MV-4-11 (cell line): ENCODE measurements at places on chromosomes 6 and 20.

- DNase-seq = no peak
These were observed 61.6 kb downstream of the KIAA0319 start for GRCh38 chr6:24584382-24584720.

DNA sequence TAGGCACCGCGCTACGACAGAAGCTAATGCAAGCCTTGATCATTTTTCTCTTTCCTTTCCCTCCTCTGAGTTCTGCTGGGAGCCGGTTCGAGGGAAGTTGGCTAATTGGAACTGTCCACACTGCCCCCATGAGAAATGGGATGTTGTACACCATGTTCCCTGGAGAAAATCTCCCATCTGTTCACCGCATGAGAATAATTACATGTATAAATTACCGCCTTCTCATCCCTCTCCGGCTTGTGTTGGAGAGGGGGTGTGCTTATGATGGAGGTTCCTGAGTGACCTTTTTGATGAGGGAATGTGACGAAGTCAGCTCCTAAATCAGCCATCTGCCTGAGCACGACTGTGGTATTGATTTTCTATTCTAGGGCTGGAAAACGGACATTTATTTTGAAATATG is 320.2 kb upstream of the SULF2 start:
- no peak for DNase-seq

DNA sequence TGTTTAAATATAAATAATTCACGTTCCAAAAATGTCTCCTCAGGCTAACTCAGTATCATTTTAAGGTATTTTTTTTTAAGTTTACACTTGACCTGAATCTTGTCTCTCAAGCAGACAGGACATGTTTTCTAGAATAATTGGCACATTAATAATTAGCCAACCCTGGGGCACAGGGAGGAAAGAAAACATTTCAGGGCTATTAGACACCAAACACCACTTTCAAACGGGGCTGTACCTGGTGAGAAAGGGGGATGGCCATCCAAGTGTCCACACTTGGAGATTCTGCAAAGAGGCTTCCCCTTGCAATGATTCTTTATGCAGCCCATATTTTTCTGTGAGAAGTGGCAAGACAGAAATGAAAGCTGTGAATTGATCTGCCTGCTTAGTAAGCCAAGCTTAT is 560.8 kb downstream of the CD109 start:
- DNase-seq = no peak

GRCh38 chr6:160386869-160387530 is 38.8 kb downstream of the SLC22A3 start:
- DNase-seq = no peak

DNA sequence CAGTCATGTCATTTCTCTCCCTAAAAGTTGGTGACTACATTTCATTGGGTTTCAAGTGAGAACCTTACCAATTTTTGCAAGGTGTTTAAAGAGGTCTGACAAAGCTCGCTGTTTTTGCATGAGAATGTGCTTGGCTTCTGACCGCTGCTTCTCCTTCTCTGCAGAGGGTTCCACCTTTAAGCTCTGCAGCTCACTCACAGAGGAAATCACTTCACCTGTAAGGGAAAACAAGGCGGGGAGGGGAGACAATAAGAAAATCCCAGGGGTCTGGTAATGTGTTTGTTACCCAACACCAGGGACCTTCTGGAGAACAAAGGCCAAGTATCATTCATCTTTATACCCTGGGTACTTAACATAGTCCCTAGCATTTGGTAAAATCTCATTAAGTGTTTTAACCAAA is 40.0 kb upstream of the LYRM2 start:
- DNase-seq = no peak

DNA sequence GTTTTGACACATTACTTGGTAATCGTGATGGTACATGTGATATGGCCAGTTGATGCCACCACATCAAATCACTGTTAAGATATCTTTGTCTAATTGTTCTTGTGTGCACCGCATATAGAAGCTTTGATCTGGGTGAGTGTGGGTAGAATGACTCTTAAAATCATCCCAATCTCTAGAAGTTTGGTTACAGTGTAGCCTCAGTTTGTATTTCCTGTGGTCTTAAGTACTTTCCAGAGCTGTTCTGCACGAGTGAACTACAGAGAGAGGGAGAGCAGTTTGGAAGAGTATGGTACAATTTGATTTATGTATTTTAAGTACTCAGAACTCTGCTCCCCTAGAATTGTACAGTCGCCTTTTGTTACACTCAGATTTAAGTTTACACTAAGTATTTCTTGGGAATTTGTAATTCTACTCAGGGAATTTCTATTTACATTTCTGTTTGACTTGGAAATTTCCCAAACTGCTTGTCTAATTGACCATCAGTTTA is 37.5 kb downstream of the SNX9 start:
- no peak for DNase-seq

- peak; percentile 44 for DNase-seq
These were observed 140.8 kb downstream of the FARS2 start for GRCh38 chr6:5401845-5402738.

GRCh38 chr6:1770435-1770843 is 160.7 kb downstream of the FOXC1 start:
- peak; percentile 90 for DNase-seq

GRCh38 chr20:24043294-24043693 is 54.7 kb upstream of the GGTLC1 start:
- DNase-seq = no peak

DNA sequence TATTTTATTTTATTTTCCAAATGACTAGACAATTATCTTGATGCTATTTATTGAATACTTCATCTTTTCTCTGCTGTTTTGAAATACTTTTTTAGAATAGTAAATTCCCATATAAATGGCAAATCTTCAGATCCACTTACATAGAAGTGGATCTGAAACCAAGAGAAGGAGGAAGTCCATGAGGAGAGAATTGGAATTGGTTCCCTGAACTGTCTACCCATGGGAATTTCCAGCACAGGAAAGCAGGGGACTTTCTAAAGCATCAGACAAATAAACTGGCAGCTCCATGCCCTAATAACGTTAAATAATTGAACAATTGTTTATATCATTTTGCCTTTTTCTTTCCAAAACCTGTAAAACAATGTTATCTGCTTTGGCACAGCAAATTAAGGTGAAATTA is 47.1 kb upstream of the PNRC1 start:
- DNase-seq = no peak

GRCh38 chr6:166605752-166606151 is 19.3 kb upstream of the RAMACL start:
- DNase-seq = no peak

DNA sequence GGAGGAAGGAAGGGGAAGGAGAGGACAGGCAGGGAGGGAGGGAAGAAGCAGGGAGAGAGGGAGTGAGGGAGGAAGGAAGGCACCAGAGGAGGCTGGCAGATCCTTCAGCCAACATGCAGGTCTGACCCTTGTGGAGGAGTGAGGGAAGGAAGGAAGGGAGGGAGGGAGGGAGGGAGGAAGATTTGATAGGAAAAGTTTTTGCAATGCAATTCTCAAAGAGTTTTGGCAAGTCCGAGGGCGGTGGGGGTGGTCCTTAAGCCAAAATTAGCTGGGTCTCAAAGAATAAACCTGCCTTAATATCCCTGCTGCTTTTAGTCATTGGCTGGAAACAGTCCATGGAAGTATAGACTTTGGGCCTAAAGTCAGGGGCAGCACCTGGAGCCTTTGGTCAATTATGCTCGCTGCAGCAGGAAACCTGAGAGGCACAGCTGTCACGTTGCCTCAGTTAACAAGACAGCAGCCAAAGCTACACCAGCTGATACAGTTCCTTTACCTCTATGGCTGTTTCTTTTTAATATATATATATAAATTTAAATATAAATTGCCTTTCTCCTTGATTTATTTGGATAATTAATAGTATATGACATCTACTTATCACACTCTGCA is 115.7 kb upstream of the RALGAPA2 start:
- DNase-seq = no peak

DNA sequence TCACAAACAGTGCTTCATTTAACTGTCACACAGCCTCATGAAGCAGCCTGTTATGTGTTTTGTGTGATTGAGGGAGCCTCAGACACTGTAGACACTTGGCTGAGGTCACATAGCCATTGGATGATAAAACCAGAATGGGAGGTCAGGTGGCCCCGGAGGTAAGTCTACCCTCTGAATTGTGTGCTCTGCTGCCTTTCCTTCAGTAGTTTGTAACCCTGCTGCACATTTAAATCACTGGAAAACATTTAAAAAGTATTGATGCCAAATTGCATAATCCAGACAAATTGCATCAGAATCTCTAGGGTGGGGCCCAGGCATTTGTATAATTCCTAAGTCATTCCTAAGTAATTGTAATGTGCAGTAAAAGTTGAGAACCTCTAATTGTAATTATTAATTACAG is 85.2 kb upstream of the ECI2 start:
- DNase-seq = no peak

- no peak for DNase-seq
These were observed 91.9 kb downstream of the FLRT3 start for GRCh38 chr20:14245368-14245970.

GRCh38 chr20:11431621-11432020 is 486.1 kb upstream of the BTBD3 start:
- no peak for DNase-seq

DNA sequence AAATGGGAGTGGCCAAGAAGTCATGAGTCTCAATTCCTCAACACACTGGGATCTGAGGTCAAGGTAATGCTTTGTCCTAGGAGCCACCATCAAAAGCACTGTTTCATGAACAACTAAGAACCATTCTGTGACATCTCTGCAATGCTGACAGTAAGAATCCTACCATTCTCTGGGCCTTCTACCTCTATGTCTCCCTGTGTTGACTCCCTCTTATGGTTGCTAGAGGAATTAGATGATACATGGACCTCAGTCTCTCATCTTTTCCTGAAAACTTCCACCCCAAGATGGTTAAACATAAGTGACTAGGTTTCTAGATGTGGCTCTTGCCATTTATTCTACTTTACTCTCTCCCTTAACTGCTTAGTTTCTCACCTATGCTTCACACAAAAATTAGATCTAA is 9.1 kb downstream of the MTRF1L start:
- DNase-seq = no peak

GRCh38 chr20:57498425-57499400 is 26.2 kb downstream of the CTCFL start:
- DNase-seq = peak; percentile 73

DNA sequence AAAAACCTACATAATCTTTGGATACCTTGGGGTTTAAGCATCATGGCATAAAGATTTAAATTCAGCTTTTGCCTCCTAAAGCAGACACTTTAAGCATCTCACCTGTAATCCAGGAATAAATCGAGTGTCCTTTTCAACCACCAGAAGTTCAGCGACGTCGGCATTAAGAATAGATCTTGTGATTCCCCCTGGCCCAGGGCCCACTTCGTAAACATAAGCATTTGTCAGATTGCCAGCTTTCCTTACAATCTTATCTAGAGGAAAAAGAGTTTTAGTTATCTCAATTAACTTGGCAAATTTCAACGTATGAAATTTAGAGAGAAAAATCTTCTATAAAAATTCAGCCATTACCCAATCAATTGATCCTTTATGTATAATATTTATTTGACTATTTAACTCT is 3.2 kb downstream of the TFB1M start:
- DNase-seq = no peak

GRCh38 chr20:33211817-33212424 is 5.2 kb upstream of the BPIFA3 start:
- peak; percentile 34 for DNase-seq
